ENCODE measurements at places on chromosomes 7 and 10. TPM values are rescaled to one million over a fixed set of nuclear protein-coding genes. Genes with fewer than 3 reads are reported as not detected.

The ITPRID1 gene
- not detected for total RNA-seq

The POLL gene
- total RNA-seq: 20.2 TPM

The PVRIG gene
- total RNA-seq: not detected

The CYREN gene
- 39.8 TPM for total RNA-seq

The NPTX2 gene
- not detected for total RNA-seq

The AKR1C8 gene
- not detected for total RNA-seq

The C10orf105 gene
- 0.14 TPM for total RNA-seq
